Cortex of kidney (tissue), 1 donor: ENCODE measurements at places on chromosomes 5 and 9.

- no peak for DNase-seq
These were observed 113.7 kb downstream of the HTR4 start for GRCh38 chr5:148540647-148541046.

GRCh38 chr5:107919361-107919760, 248.6 kb upstream of the EFNA5 start:
- DNase-seq, result no peak

DNA sequence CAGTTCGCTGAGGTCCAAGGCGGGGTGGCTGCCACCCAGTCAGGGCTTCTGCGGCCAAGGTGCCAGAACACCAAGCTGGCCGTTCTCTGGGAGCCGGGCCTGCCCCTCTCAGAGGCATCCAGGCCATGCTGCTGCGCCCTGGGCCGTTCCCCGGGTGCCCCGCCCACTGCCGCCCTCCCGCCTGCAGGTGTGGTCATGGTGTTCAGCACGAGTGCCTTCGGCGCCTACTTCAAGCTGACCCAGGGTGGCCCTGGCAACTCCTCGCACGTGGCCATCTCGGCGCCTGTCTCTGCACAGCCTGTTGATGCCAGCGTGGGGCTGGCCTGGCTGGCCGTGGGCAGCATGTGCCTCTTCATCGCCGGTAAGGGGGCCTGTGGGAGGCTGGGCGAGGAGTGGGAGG, 7.7 kb downstream of the SLC2A8 start:
- no peak for DNase-seq

DNA sequence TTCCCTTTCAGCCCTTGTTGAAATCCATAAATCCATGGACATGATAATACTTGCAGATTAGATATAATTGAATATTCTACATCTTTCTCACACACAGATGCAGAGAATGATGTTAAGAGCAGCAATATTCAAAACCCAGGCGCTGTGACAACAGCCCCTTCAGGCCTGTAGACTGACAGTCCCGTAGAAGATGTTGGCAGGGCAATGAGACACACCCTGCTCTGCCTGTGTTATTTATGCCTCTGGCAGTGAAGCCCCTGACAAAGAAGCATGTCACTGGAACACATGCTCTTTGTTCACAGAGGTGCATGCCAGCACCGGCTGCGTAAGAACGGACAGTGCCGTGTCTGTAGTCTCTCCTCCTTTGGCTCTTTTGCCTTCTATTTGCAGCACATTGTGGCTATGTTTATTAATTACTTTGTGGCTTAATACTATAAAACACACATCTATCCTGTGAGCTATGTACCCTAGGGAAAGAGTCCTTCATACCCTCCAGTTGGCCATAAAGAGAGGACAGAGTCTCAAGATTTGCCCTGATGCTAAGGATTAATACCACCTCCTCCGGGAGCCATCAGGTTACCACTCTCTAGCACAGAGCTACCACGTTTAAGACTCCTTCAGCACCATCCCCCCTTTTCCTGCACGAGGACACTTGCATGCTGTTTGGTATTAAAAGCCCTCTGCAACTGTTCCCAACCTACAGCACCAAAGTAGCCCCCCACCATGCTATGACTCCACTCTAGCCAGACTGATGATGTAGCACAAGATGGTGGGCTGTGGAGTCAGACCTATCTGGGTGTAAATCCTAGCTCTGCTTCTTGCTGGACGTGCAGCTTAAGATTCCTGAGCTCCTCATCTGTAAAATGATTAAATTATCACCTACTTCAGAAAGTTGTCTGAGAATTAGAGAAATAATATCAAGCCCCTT, 2.0 kb upstream of the ANP32B start:
- DNase-seq, result no peak

GRCh38 chr5:55320571-55320970, 12.8 kb downstream of the MTREX start:
- no peak for DNase-seq

- DNase-seq, result no peak
These were observed 23.8 kb downstream of the TMEM232 start for GRCh38 chr5:110702704-110703103.

GRCh38 chr5:35890021-35891020, 33.6 kb downstream of the IL7R start:
- no peak for DNase-seq

GRCh38 chr5:104456122-104456521, 893.5 kb upstream of the NUDT12 start:
- DNase-seq, result no peak

- no peak for DNase-seq
These were observed 92.1 kb downstream of the RXRA start for GRCh38 chr9:134418354-134418753.
